DMS 273 treated with DMSO at 0.1 percent for 48 hours (cell line): ENCODE measurements at places on chromosomes 1 and 21.
A peak's percentile ranks its signal among the peaks of the same experiment; 100 is the strongest.

DNA sequence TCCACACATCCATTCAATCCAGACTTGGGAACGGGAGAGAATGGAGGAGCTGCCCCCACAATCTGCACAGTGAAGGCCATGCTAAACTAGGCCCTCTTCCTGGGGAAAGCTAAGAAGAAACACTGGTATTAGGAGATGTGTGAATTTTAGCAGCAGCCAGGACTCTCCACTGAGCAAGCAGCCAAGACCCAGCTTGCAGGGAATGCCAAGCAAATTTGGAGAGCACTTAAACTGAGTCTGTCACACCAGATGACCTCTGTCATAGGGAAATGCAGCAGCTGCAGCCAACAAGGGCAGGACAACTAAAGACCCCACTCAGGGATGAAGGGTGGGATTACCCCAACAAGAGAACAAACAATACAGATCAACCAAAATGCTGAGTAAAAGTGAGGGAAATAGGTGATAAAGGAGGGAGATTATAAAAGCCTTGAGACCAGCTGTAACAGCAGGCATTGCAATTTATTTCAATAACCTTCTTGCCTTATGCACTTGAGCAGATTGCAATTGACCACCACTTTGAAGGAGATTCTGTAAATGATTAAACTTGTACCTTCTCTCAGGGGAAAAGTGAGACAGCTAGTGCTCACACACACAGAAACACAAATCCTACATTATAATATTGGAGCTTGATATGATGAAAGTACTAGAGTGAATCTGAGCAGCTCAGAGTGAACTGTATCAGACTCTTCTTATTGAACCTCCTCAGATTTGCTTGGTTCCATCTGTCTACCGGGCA is 2.5 kb upstream of the CLCA1 start:
- DNase-seq, result no peak

GRCh38 chr1:205959789-205960188 is 16.5 kb upstream of the SLC26A9 start:
- DNase-seq, result no peak

DNA sequence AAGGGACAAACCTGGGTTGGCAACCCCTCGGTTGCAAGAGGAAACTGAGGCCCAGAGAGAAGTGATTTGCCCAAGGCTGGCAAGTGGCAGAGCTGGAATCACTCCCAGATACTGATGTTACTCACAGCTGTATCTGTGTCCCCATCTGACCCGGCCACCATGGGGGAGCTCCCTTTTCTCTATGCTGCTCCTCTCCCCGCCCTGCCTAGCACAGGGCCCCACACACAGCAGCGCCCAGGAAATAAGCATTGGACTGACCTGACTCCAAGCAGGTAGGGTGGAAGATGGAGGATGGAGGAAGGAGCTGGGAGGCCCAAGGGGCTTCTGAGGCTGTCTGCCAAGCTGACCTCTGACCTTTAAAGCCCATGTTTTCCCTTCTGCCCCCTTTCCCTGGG is 3.0 kb upstream of the FBLIM1 start:
- DNase-seq, result no peak

DNA sequence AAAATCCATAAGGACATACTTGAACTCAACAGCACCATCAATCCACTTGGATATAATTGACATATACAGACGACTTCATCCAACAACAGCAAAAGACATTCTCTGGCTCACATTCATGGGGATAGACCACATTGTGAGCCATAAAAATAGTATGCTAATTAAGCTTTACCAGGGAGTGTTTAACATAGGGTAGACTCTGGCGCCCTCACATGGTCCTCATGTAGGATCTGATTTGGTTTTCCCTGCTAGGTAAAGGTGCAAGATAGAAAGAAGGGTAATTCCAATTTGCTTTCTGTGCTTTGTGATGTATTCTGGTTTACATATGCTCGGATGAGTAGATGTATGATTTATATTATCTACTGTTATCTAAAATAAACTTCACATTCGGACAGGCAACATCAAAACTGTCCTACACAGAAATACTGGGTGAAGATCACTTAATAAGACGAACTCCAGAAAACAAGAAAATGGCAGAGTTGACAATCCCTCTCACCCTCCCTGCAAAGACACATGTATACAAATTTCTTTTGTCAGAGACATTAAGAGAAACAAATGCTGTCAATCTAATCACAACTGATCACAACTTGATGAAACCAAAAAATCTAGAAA is 27.7 kb downstream of the CR1L start:
- DNase-seq, result peak; percentile 9

DNA sequence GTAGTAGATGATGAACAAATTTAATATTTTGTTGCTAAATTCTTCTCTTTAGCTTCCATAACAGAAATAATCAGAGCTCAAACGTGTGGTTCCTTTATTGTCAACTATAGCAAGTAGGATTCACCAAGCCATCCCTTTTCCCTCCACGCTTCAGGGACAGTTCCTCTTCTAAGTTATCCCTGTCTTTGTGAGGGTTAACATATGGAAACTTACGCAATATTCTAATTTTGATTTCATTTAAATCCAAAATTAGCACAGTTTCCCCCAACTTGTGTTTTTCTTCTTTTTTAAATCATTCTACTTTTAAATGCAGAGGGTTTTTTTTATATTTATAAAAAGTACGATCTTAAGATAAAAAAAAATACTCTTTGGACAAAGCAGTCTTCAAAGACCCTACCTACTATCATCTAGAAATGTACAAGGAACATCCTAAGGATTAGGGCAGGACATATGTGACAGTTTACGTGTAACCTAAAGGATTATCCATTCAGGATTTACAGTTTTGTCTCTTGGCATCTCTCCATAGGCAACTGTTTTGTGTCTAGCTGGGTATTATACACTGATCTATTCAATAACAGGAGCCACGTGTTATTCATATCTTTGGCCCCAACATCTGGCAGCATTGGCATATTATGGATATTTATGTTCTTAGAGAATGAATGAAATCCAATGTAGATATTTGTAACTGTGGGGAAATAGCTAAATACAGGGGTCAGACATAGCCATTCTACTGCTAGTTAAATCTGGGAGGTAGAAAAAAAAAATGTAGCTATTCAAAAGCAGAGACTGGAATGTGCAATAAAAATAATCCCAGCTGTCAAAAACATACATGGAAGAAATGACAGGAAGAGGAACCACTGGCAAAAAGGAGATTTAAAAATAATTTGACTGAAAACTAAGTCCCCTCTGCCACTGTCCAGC is 272.9 kb downstream of the NEGR1 start:
- DNase-seq, result no peak

DNA sequence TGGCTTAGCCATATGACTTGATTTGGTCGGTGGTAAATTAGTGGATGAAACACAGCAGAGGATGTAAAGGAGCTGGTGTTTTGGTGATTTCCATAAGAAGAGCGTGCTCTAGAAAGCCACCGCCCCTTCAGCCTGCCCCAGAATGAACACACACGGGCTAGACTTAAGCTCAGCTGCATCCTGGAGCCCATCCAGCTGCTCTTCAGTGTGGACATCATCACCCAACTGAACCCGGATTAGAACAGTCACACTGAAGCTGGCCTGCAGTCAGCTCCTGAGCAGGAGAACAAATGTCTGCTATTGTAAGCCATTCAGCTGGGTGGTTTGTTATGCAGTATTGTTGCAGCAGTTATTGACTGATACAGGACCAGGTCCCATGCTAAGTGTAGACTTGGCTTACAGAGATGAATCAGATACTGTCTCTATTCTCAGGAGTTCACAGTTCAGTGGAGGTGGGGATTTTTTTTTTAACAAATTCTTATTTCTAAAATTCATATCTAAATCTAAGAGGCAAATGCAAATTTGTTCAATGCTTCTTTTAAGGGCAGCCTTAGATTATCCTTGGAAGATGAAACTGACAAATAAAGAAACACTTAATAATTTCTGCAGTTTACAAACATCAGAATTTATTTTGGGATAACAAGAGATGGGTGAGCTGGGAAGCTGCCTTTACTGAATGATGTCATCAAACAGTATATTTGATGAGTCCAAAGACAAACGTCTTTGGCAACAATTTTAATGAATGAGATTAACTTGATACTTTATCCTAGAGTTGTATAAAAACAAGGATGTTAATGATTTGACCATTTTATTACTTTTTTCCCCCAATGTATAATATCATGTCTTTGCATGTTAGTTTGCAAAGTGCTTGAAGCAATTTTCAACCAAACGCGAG is 251.2 kb downstream of the TRABD2B start:
- no peak for DNase-seq

DNA sequence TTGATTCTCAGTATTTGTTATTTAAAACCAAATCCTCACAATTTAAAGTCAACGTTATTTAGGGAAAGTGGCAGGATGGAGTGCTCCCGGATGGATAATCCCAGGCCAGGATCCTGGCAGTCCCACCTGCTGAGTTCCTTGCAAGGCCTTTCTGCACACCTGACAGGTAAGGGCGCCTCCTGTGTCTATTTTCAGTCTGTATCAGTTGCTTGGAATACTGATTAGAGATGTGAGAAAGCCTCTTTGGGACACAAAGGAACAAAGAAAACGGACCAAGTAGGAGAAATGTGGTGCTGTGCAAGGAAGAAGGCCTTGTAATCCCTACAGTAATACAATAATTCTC is 12.2 kb downstream of the STYXL2 start:
- no peak for DNase-seq

- DNase-seq, result no peak
Measured at GRCh38 chr1:197468543-197469175, 200.6 kb downstream of the CRB1 start.

DNA sequence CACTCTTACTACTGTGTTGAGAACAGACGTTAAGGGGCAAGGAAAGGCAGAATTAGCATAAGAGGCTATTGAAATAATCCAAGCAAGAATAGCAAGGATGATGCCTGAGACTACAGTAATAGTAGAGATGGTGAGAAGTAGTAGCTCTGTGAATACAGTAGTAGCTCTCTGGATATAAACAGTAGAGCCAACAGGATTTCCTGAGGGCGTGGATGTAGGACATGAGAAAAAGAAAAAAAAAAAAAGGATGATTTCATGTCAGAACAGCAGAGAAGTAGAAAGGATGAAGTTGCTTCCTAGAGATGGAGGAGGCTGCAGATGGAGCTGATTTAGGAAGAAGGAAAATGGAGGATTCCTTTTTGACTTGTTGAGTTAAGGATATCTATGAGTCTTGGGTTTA is 112.3 kb downstream of the OMA1 start:
- no peak for DNase-seq

- DNase-seq, result peak; percentile 52
Measured at GRCh38 chr1:234605983-234606783, 3.8 kb downstream of the IRF2BP2 start.

DNA sequence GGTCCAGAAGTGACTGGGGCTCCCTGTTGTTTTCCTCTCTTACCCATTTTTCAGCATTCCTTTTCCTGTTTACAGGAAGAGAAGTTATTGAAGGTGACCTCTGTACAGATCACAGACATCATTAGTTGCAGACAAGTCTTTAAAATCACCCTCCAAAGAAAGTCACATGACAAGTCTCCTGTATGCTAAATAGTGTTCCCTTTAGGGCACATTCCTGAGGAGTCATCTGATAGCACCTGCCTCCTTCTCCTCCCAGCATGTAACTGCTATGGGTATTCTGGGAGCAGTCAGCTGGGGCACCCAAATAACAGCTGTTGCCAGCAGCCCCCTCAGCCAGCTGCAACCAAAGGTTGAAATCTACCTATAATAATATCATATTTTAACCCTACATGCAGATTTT is 200.6 kb downstream of the PTGER3 start:
- DNase-seq, result no peak

GRCh38 chr21:30166705-30167104 is at the start of gene CLDN17:
TSS of gene CLDN17 (minus strand) at chr21:30166805. CDS start at chr21:30166617, 188 bp downstream.
- no peak for DNase-seq

DNA sequence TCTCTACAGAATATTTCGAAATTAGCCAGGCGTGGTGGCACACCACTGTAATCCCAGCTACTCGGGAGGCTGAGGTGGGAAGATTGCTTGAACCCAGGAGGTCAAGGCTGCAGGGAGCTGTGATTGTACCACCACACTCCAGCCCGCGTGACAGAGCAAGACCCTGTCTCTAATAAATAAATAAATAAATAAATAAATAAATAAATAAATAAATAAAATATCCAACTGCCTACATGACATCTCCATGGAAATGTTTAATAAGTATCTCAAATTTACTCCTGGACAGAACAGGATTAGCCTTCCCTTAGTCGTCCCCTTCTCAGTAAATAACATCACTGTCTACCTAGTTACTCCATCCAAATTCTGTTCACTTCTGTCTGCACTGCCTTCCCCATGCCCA is 29.0 kb upstream of the KCNN3 start:
- no peak for DNase-seq

DNA sequence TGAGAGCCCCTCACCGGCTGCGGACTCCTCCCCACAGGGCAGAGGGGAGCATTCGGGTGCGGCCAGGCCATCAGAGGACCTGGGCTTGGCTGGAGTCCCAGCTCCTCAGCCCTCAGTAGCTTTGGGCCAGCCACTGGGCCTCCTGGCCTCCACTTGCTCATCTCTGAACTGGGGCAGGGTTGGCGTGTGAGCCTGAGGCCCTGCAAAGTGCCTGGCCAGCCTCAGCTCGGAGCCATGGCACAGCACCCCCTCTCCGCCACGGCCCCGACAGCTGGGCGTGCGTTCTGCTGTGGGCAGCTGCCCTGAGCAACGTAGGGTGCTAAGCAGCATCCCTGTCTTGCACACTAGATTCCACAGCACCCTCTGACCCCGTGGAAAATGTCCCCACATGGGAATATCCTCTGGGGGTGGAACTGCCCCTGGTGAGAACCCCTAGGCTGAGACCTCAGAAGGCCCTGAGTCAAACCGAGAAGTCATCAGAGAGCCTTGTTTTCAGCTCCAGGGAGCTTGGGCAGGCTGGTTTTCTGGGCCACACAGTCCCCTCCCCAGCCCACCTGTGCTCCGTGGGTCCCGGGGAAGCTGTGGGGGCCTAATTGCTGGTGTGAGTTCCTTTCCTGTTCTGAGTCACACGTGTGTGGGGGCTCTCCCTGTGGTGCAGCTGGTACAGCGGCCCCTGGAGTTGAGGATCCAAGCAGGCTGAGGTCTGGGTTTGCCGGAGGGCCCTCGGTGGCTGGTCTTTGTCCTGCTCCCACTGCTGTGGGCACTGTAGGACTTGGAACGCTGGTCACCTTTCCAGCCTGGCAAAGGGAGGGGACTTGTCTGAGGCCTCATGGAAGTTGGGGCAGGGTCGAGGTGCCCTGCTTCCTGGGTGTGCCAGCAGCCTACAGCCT is 24.5 kb downstream of the TP73 start:
- DNase-seq, result no peak

DNA sequence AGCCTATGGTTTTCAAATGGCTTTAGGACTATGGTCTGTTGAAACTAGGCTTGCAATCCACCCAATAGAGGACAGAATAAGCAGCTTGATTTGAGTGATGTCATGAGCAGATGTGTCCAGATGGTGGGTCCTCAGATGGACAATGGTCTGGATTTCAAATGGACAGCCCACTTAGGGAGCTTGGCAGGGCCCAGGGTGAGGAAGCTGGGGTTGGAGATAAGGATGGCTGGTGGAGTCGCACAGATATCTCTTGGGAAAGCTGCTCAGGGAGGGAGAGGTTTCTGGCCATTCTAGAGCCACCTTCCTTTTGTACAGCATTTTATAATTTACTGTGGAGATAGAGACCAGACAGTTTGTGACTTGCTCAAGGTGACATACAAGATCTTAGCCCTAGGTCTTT is 55.0 kb downstream of the NFASC start:
- no peak for DNase-seq
